Fibroblast of lung (primary cell): ENCODE measurements at places on chromosomes 5 and 9. TPM values are rescaled to one million over a fixed set of nuclear protein-coding genes. Genes with fewer than 3 reads are reported as not detected.

ADAMTS13 gene
- total RNA-seq = 2.3 and 3.1 TPM in 2 replicates

LRRC19 gene
- total RNA-seq = not detected in 2 replicates

GGTA1 gene
- under 0.01 TPM in 1 of 2 replicates, not detected in the other for total RNA-seq

SH3TC2 gene
- 0.26 and 0.83 TPM in 2 replicates for total RNA-seq

CCDC187 gene
- total RNA-seq = not detected in 2 replicates

GRM6 gene
- not detected in 2 replicates for total RNA-seq

THBS4 gene
- total RNA-seq = 1.5 and 2.3 TPM in 2 replicates

GALNT12 gene
- 18.2 and 27.2 TPM in 2 replicates for total RNA-seq
